ENCODE measurements at places on chromosomes 1 and 21. TPM values are rescaled to one million over a fixed set of nuclear protein-coding genes. Genes with fewer than 3 reads are reported as not detected.

HOOK1 gene
- 17.6 TPM for total RNA-seq

GRCh38 chr21:42455754-42456440 is 40.1 kb downstream of the RSPH1 start:
- no peaks in the 10 kb centered on the region for H3K27me3 ChIP-seq
- H3K36me3 ChIP-seq, result no peaks in the 10 kb centered on the region
- H3K27ac ChIP-seq, result no peak overlapping the region

DNA sequence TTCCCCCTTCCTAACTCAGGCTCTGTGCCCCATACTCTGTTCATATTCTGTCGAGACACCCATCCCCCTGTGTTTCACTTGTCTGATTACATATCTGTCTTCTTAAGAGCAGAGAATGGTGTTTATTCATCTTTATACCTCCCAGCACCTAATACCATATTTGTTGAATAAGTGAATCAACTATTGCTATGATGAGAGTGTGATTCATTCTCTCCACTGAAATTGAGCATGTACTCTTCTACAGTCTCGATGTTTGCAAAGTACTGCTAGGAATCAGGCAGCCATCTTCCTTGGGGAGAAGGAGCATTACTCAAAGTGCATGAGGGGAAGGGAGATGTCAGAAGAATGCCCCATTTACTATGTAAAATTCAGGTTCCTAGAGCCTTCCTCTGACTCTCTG is 27.0 kb downstream of the TBX15 start:
- H3K4me1 ChIP-seq, result no peaks in the 10 kb centered on the region
- H3K27me3 ChIP-seq, result peaks cover 4% of the 10 kb centered on the region
- no peak overlapping the region for H3K27ac ChIP-seq
- H3K4me3 ChIP-seq, result no peak overlapping the region
- no peaks in the 10 kb centered on the region for H3K36me3 ChIP-seq
- DNase-seq, result no peak

GRCh38 chr1:114224196-114224907 is 70.7 kb upstream of the SYT6 start:
- H3K27me3 ChIP-seq, result no peaks in the 10 kb centered on the region
- H3K4me1 ChIP-seq, result no peaks in the 10 kb centered on the region
- no peak for DNase-seq
- no peak overlapping the region for H3K27ac ChIP-seq
- H3K4me3 ChIP-seq, result no peak overlapping the region

GRCh38 chr1:51535006-51535592 is 16.0 kb upstream of the EPS15 start:
- H3K27me3 ChIP-seq, result no peaks in the 10 kb centered on the region
- no peak overlapping the region for H3K4me3 ChIP-seq
- DNase-seq, result peak; percentile 39
- no peaks in the 10 kb centered on the region for H3K36me3 ChIP-seq
- no peak overlapping the region for H3K27ac ChIP-seq

GRCh38 chr1:193674292-193674944 is 488.0 kb upstream of the B3GALT2 start:
- H3K4me3 ChIP-seq, result peak overlapping the region; percentile 21
- H3K27me3 ChIP-seq, result no peaks in the 10 kb centered on the region
- DNase-seq, result no peak
- H3K36me3 ChIP-seq, result no peaks in the 10 kb centered on the region

GRCh38 chr1:240965581-240966091 is 353.7 kb upstream of the GREM2 start:
- no peak for DNase-seq
- no peaks in the 10 kb centered on the region for H3K27me3 ChIP-seq
- no peaks in the 10 kb centered on the region for H3K4me1 ChIP-seq
- H3K36me3 ChIP-seq, result peaks cover 2% of the 10 kb centered on the region
- H3K4me3 ChIP-seq, result no peak overlapping the region
- H3K27ac ChIP-seq, result no peak overlapping the region

DNA sequence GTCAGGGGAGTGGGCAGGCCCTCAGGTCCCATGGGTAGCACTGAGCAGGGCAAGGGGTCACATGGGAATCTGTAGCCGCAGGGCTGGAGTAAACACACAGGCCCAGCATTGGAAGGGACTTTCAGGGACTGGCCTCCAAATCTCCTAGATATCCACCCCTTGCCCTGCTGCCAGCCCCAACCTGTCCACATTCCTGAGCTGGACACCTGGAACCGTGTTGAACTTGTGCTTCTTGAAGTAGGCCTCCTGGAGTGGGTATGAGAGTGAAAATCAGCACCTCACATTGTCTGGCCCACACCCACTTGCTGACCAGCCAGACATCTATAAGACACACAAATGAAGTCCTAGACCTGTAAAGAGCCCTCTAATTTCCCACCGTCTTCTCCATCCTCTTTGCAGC is 7.7 kb downstream of the POMGNT1 start:
- no peak overlapping the region for H3K27ac ChIP-seq
- peaks cover 4% of the 10 kb centered on the region for H3K4me1 ChIP-seq
- no peaks in the 10 kb centered on the region for H3K36me3 ChIP-seq
- H3K4me3 ChIP-seq, result no peak overlapping the region

CA6 gene
- total RNA-seq, result 1.6 TPM

GRCh38 chr1:234400773-234401172 is 27.5 kb downstream of the COA6 start:
- no peaks in the 10 kb centered on the region for H3K27me3 ChIP-seq
- H3K27ac ChIP-seq, result peak overlapping the region; percentile 87
- peak overlapping the region; percentile 45 for H3K4me3 ChIP-seq
- DNase-seq, result no peak
- H3K36me3 ChIP-seq, result peaks cover 7% of the 10 kb centered on the region

CYP4Z1 gene
- not detected for total RNA-seq
